HCT116 (cell line): ENCODE measurements at places on chromosomes 1 and 21. TPM values are rescaled to one million over a fixed set of nuclear protein-coding genes. Genes with fewer than 3 reads are reported as not detected.

DNA sequence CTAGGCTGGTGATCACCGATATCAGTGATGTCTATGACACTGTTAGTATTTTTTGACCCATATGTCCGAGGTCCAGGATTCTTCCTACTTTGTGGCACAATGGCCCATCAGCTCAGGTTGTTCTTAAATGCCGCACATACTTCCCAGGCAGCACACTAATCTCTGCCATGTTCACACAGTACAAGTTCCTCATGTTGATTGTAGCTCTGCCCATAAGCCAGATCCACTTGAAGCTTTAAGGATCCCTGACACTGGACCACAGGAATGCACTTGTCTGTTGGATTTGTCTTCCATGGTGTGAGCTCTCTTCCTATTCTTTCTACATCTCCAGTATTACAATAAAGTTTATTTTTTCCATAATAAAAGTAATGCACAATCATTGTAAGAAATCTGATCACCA is 69.5 kb downstream of the DDX20 start:
- H3K4me1 ChIP-seq: no peaks in the 10 kb centered on the region
- H3K36me3 ChIP-seq: no peaks in the 10 kb centered on the region
- no peak overlapping the region for H3K27ac ChIP-seq
- no peak overlapping the region for H3K4me3 ChIP-seq
- H3K27me3 ChIP-seq: peaks cover 55% of the 10 kb centered on the region
- no peak for DNase-seq

DNA sequence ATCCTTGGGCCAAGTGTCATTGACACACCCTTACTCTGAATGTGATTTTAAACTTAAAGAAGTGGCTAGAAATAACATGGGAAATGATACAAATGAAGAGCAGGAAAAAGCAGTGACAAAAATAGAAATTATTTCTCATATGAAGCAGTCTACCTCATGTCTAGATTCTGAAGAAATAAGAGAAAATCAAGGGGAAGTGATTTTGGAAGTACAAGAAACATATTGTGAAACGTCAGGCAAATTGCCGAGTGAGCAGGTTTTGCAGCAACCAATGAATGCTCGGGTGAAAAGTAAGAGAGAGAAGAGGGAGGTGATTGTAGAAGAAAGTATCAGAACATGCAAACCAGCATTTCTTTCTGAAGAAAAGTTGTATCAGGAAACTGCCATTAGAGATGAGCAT is 130.7 kb downstream of the MACF1 start:
- no peak for DNase-seq
- no peaks in the 10 kb centered on the region for H3K4me1 ChIP-seq
- no peaks in the 10 kb centered on the region for H3K27me3 ChIP-seq
- no peak overlapping the region for H3K27ac ChIP-seq
- H3K4me3 ChIP-seq: no peak overlapping the region

- DNase-seq: no peak
- H3K27me3 ChIP-seq: no peaks in the 10 kb centered on the region
- H3K4me1 ChIP-seq: peaks cover 19% of the 10 kb centered on the region
- H3K27ac ChIP-seq: peak overlapping the region; percentile 99
- peaks cover 35% of the 10 kb centered on the region; the same call in 1 of the 2 replicates for H3K36me3 ChIP-seq
- H3K4me3 ChIP-seq: peak overlapping the region; percentile 68
These were observed 537 bp upstream of the KLHL17 start for GRCh38 chr1:959731-960362.

GRCh38 chr1:18548643-18549042 is 67.9 kb downstream of the KLHDC7A start:
- no peaks in the 10 kb centered on the region for H3K4me1 ChIP-seq
- H3K4me3 ChIP-seq: no peak overlapping the region
- H3K27me3 ChIP-seq: peaks cover 50% of the 10 kb centered on the region; the same call in 1 of the 2 replicates
- no peak overlapping the region for H3K27ac ChIP-seq
- no peaks in the 10 kb centered on the region for H3K36me3 ChIP-seq

DNA sequence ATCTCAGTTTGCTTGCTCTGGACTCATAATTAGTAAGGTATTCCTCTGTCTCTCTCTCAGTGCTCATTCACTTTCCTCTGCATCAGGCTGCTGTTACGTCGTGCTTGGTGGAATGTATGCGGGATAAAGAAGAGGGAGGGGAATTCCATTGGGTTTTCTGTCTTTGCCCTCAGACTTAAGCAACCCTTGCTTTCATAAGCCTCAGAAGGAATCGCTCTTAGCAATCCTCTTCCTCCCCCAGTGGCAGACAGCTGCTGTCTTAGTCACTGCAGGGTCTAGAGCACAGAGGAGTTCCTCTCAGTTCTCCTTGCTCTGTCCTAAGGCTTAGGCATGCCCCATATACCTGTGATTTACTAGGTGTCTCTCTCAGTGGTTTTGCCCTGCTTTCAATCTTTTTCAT is 19.1 kb upstream of the NTMT2 start:
- no peaks in the 10 kb centered on the region for H3K4me1 ChIP-seq
- no peak overlapping the region for H3K4me3 ChIP-seq
- DNase-seq: no peak
- H3K27me3 ChIP-seq: no peaks in the 10 kb centered on the region
- H3K27ac ChIP-seq: no peak overlapping the region
- no peaks in the 10 kb centered on the region for H3K36me3 ChIP-seq

GRCh38 chr1:182193908-182194550 is 132.5 kb upstream of the ZNF648 start:
- no peak overlapping the region for H3K27ac ChIP-seq
- no peak for DNase-seq
- no peaks in the 10 kb centered on the region for H3K4me1 ChIP-seq
- H3K4me3 ChIP-seq: no peak overlapping the region
- no peaks in the 10 kb centered on the region for H3K27me3 ChIP-seq
- no peaks in the 10 kb centered on the region for H3K36me3 ChIP-seq

GRCh38 chr1:56958526-56958925 is 7.3 kb downstream of the C8B start:
- no peaks in the 10 kb centered on the region for H3K4me1 ChIP-seq
- H3K36me3 ChIP-seq: no peaks in the 10 kb centered on the region
- no peak overlapping the region for H3K27ac ChIP-seq
- no peak for DNase-seq

GRCh38 chr1:39170731-39171667 is 33.5 kb upstream of the MACF1 start:
- no peaks in the 10 kb centered on the region for H3K27me3 ChIP-seq
- no peaks in the 10 kb centered on the region for H3K36me3 ChIP-seq

DNA sequence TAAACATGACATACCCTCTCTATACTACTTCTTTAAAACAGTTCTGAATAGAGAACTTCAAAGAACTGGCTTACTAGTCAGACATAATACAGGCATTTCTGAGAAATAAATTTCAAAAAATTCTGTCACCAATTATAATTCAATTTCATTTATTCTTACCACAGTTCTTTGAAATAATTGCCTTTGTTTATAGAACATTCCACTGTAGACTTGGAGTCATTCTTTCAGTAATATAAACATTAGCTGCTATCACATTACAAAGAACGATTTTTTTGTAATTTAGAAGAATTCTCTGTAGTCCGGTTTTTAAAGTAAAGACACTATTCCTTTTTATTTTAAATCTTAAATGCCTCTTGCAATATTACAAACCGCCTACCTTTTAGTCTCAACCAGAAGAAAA is 146.4 kb upstream of the COL11A1 start:
- no peaks in the 10 kb centered on the region for H3K36me3 ChIP-seq
- H3K27me3 ChIP-seq: no peaks in the 10 kb centered on the region
- DNase-seq: no peak
- no peak overlapping the region for H3K4me3 ChIP-seq
- peaks cover 7% of the 10 kb centered on the region; the same call in 1 of the 2 replicates for H3K4me1 ChIP-seq

DNA sequence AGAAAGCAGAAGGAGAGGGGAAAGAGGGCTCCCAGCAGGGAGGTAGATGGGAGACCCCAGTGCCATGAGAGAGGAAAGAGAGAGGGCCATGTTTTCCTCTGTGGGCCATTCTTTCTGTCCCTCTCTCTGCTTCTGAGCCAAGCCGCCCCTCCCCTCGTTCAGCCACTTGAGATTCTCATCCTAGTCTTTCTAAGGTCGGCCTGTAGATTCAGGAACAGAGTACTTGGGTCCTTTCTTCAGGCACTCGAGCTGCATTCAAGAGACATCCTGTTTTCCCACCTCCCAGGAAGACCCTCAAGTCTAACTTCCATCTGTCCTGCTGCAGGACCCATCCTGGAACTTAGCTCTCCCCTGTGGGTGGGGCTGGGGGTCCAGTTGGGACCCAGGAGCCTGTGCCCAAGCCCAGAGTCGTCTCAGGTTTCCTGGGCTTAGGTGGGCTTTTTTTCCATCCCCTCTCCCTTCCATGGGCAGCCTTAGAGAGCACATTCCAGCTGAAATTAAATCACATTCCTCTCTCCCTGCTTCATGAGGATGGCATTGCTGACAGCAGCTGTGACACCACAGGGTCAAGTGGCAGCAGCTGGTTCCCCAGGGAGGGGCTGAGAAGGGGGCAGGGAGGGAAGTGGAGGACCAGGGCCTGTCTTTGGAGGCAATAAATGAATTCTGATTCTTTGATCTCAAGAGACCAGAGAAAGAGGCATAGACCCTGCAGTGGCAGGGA is 13.0 kb downstream of the NES start:
- H3K36me3 ChIP-seq: no peaks in the 10 kb centered on the region
- no peak overlapping the region for H3K27ac ChIP-seq
- no peak for DNase-seq

DNA sequence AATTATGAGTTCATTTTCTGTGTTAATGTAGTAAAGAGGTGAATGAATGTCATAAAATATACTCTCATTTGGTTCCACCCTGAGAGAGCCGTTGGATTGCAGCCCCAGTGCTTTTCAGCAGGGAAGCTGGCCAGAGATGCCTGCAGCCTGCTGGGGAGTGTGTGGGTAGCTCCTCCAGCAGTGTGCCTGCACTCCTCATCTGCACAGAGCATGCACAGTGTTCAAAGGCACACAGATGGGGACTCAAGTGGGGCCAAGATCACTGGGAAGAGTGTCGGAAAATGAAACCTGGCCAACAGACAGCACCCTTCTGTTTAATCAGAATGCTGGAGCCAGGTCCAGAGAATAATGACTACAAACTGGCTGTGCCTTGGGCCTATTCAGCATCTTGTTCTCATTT is 206.8 kb downstream of the ST6GALNAC3 start:
- DNase-seq: no peak
- no peak overlapping the region for H3K27ac ChIP-seq
- no peaks in the 10 kb centered on the region for H3K36me3 ChIP-seq
- H3K4me3 ChIP-seq: no peak overlapping the region

DNA sequence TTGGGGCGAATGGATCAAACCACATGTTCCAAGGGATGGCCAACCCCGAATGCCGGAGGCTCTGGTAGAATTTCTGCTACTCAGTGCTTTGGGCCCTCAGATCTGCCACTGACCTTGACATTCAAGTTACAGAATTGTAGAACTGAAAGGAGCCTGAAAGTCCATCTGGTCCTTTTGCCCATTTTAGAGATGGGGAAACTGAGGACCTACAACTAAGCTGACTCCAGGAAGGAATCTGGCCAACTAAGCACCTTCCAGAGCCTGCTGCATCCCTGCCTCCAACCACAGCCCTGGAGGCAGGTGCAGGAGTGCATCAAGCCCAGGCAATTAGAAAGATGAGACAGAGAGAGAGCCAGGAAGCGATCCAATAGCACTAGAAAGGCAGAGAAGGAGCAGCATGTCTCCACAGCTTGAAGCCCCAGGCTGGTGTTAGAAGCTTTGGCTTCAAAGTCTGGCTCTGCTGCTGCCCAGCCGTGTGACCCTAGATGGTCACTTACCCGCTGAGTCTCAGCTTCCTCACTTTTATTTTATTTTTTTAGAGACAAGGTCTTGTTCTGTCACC is 1.3 kb upstream of the CTRC start:
- no peak overlapping the region for H3K4me3 ChIP-seq
- H3K4me1 ChIP-seq: peaks cover 17% of the 10 kb centered on the region
- H3K27me3 ChIP-seq: no peaks in the 10 kb centered on the region
- no peak for DNase-seq

- no peaks in the 10 kb centered on the region for H3K36me3 ChIP-seq
- no peak overlapping the region for H3K27ac ChIP-seq
- no peak for DNase-seq
- no peaks in the 10 kb centered on the region for H3K27me3 ChIP-seq
These were observed 160.2 kb downstream of the DHRS3 start for GRCh38 chr1:12457771-12458170.

- no peaks in the 10 kb centered on the region for H3K36me3 ChIP-seq
- H3K4me1 ChIP-seq: peaks cover 10% of the 10 kb centered on the region; the same call in 1 of the 2 replicates
- H3K27me3 ChIP-seq: no peaks in the 10 kb centered on the region
- no peak for DNase-seq
- H3K4me3 ChIP-seq: no peak overlapping the region
These were observed 15.0 kb downstream of the C1orf52 start for GRCh38 chr1:85244271-85245061.

DNA sequence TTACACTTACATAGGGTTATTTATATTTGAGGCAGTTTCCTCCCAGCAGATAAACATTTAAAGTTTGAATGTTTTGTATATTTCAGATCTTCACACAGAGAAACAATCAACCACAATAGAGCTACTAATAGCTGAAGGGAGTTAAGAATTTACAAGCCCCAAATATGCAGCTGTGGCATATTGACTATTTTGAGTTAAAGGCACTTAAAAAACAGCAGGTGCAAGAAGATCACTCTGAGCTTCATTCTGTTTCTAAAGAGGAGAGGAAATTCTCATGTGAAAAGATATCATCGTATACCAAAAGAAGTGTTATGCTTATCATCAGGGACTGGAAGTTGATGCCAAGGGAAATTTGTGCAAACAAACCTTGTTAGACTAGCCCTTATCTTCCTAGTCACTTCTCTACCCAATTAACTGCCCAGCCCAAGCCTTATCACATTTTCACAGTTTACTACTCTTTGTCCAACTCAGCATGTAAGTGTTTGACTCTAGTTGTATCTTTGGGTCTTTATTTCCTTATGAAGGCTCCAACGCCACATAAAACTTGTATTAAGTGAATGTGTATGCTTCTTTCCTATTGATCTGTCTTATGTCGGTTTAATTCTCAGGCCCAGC is 66.3 kb upstream of the COG2 start:
- no peak overlapping the region for H3K4me3 ChIP-seq
- peaks cover 24% of the 10 kb centered on the region for H3K27me3 ChIP-seq
- DNase-seq: no peak
- H3K36me3 ChIP-seq: no peaks in the 10 kb centered on the region

DNA sequence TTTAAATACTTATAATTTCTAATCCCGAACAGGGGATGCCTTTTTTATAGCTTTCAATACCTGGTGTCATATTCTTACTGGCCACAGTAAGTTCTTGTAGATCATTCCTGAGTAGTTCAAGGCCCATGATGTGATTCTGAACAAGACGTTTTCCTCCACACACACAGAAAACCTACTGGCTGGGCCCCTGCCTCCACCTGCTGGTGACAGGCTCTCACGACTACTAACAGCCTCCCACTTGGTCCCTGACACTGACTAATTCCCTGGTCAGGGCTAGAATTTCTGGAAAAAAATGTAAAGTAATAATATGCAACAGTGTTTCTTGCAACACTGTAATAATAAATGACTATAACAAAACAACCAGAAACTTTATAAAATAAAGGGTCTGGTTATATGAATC is 50.4 kb upstream of the RIPK4 start:
- H3K4me3 ChIP-seq: no peak overlapping the region
- H3K27me3 ChIP-seq: no peaks in the 10 kb centered on the region
- no peak overlapping the region for H3K27ac ChIP-seq
- peak; percentile 33 for DNase-seq
- H3K36me3 ChIP-seq: no peaks in the 10 kb centered on the region; the same call in 1 of the 2 replicates

Gene SLC44A3
- total RNA-seq: 9.6 TPM

Gene CLCNKA
- 0.10 TPM for total RNA-seq

Gene PLXNA2
- total RNA-seq: 0.89 TPM

Gene OR2M2
- total RNA-seq: not detected
